PC-3 (cell line): ENCODE measurements at places on chromosomes 2 and 18. TPM values are rescaled to one million over a fixed set of nuclear protein-coding genes. Genes with fewer than 3 reads are reported as not detected.

GRCh38 chr18:34709104-34709503 is 994 bp upstream of the DTNA start:
- peak; percentile 59 for DNase-seq
- H3K4me3 ChIP-seq = no peak overlapping the region
- no peaks in the 10 kb centered on the region for H3K27me3 ChIP-seq
- peaks cover 28% of the 10 kb centered on the region for H3K4me1 ChIP-seq
- peak overlapping the region; percentile 23 for H3K27ac ChIP-seq
- no peaks in the 10 kb centered on the region for H3K36me3 ChIP-seq

DNA sequence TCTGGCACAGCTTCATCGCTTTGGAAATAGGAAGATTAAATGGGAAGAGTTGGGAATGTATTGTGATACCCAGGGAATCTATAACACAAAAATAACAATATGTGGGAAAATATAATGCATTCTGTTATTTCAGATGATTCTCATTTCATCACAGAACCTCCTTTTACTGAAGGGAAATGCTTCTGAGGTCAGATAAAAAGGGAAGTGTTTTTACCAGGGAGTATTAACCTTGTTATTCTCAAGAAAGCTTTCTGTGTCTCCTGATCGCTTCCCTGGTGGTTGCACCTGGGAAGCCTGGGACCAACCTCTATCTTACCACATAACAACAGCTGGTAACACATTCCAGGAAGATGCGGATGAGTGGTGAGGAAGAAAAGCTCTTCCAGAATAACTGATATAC is 47.2 kb downstream of the SCG2 start:
- H3K36me3 ChIP-seq = no peaks in the 10 kb centered on the region
- H3K4me3 ChIP-seq = no peak overlapping the region
- no peak overlapping the region for H3K27ac ChIP-seq
- H3K4me1 ChIP-seq = peaks cover 5% of the 10 kb centered on the region
- no peaks in the 10 kb centered on the region for H3K27me3 ChIP-seq
- no peak for DNase-seq

DNA sequence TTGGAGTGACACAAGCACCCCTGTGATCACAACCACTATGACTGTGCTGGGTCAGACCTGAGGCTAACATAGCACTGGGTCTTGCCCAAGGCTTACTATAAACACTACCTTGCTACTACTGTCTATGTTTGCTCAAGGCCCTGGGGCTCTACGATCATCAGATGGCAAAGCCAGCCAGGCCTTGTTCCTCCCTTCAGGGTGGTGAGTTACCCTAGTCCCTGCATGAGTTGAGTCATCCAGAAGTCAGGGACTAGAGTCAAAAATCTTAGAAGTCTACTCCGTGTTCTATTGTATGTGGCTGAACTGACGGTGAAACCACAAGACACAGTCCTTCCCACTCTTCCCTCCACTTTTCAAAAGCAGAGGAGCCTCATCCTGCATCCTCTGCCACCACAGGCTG is 551.2 kb upstream of the FSIP2 start:
- no peak overlapping the region for H3K27ac ChIP-seq
- no peak overlapping the region for H3K4me3 ChIP-seq
- no peaks in the 10 kb centered on the region for H3K4me1 ChIP-seq
- no peaks in the 10 kb centered on the region for H3K27me3 ChIP-seq

Gene STEAP3
- total RNA-seq = 24.6 and 27.3 TPM in 2 replicates

DNA sequence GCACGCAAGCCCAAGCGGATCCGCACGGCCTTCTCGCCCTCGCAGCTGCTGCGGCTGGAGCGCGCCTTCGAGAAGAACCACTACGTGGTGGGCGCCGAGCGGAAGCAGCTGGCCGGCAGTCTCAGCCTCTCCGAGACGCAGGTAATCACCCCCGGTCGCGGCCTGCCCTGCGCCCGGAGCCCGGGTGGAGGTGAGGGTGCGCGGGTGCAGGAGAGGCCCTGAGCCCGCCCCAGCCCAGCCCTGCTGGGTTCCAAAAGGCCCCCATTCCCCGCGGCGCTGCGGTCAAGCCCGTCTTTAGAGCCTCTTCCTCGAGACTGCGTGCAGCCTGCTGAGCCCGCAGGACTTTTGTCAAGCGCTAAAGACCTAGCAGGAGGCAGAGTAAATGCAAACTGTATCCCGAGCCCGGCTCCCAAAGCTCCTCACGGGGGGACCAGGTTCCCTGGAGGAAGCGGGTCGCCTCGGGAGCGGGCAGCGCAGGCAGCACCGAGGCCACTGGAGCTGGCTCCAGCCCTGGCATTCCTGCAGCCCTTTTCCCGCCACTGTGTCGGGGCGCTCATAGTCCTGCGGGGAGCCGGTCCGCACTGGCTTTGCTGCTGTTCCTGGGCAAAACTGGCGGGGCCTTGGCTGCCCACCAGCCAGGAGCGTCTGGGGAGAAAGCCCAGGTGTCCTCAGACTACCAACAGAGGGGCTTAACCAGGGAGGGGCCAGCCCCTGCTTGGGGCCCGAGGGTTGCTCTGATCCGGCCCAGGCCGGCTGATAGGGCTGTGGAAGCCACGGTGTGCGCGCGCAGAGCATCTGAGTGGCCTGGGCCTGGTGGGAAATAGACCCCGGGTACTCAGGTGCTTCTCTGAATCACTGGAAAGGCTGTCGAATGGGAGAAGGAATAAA is 7.3 kb downstream of the EMX1 start:
- peaks cover 97% of the 10 kb centered on the region for H3K27me3 ChIP-seq
- DNase-seq = no peak
- no peak overlapping the region for H3K27ac ChIP-seq
- H3K4me1 ChIP-seq = no peaks in the 10 kb centered on the region

DNA sequence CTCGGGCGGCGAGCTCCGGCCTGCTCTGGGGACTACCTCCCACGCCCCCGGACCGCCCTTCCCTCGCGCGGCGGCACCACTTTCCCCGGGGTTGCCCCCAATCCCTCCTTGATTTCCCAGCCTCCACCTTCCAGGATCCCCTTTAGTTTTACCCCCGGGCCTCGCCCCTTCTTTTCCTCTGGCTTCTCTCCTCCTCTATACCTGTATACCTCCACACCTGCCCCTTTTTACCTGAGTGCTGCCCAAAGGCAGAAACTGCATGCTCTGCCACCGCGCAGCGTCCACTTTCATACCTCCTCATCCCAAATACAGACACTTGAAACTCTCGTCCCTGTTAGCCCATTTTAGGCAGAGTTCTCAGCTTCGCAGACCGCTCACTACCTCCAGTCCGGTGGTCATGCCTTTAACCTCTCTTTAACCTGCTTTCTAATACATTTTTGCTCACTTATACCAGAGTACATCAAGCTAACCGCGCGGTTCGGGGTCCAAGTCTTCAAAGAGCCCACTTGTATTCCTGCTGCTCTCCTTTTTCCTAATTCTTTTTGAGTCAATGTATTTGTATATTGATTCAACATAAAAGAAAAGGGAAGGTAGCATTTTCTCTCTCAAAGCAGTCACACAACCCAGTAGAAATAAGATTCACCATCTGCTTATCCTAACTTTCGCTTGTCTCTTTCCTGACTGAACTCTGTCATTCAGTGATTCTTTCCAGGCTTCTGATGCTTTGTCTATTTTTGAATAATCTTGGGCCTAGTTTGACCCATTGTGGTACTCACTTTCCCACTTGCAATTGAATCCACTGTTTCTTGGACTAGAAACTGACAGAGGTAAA is 901 bp downstream of the SPOPL start:
- peak overlapping the region; percentile 81 for H3K4me3 ChIP-seq
- peak overlapping the region; percentile 38 for H3K27ac ChIP-seq
- peak; percentile 39 for DNase-seq
- no peaks in the 10 kb centered on the region for H3K36me3 ChIP-seq
- no peaks in the 10 kb centered on the region for H3K27me3 ChIP-seq

DNA sequence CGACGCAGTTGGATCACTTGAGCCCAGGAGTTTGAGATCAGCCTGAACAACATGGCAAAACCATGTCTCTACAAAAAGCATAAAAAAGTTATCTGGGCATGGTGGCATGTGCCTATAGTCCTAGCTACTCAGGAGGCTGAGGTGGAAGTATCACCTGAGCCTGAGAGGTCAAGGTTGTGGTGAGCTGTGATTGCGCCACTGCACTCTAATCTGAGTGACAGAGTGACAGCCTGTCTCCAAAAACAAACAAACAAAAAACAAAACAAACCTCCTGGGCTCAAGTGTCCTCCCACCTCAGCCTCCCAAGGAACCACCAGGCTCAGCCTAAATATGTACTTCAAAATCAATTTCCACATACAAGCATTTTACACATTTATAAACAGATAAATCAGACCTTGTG is 83.8 kb downstream of the STRN start:
- no peak overlapping the region for H3K4me3 ChIP-seq
- no peaks in the 10 kb centered on the region for H3K27me3 ChIP-seq
- no peaks in the 10 kb centered on the region for H3K4me1 ChIP-seq
- DNase-seq = no peak

Gene RBKS
- 1.8 and 2.6 TPM in 2 replicates for total RNA-seq

GRCh38 chr2:239758279-239758877 is 266.8 kb downstream of the NDUFA10 start:
- peak overlapping the region; percentile 42; the same call in 1 of the 2 replicates for H3K4me3 ChIP-seq
- peaks cover 41% of the 10 kb centered on the region for H3K27me3 ChIP-seq
- H3K27ac ChIP-seq = peak overlapping the region; percentile 56
- H3K4me1 ChIP-seq = peaks cover 17% of the 10 kb centered on the region

Gene ALKAL2
- total RNA-seq = 3.6 TPM in 1 of 2 replicates, not detected in the other

Gene FNDC4
- total RNA-seq = 1.7 and 4.7 TPM in 2 replicates

Gene IGFBP2
- total RNA-seq = 174 and 183 TPM in 2 replicates

Gene CREG2
- total RNA-seq = 40.0 and 67.9 TPM in 2 replicates

Gene DSC2
- total RNA-seq = 4.8 and 6.9 TPM in 2 replicates

GRCh38 chr2:7726989-7727388 is 809.8 kb downstream of the RNF144A start:
- H3K27ac ChIP-seq = no peak overlapping the region
- no peak for DNase-seq
- H3K36me3 ChIP-seq = no peaks in the 10 kb centered on the region
- H3K27me3 ChIP-seq = no peaks in the 10 kb centered on the region

Gene ERICH2
- 1.4 and 1.9 TPM in 2 replicates for total RNA-seq

GRCh38 chr2:226687641-226688253 is 111.9 kb downstream of the IRS1 start:
- H3K27ac ChIP-seq = no peak overlapping the region
- H3K27me3 ChIP-seq = no peaks in the 10 kb centered on the region
- DNase-seq = peak; percentile 9
- peaks cover 8% of the 10 kb centered on the region; the same call in 1 of the 2 replicates for H3K4me1 ChIP-seq

GRCh38 chr2:66105066-66105753 is 329.7 kb upstream of the MEIS1 start:
- no peaks in the 10 kb centered on the region for H3K36me3 ChIP-seq
- H3K27ac ChIP-seq = no peak overlapping the region
- H3K27me3 ChIP-seq = peaks cover 14% of the 10 kb centered on the region; the same call in 1 of the 2 replicates
- no peak overlapping the region for H3K4me3 ChIP-seq

Gene SPRED2
- total RNA-seq = 16.2 and 18.1 TPM in 2 replicates

Gene SCYGR4
- not detected in 2 replicates for total RNA-seq

DNA sequence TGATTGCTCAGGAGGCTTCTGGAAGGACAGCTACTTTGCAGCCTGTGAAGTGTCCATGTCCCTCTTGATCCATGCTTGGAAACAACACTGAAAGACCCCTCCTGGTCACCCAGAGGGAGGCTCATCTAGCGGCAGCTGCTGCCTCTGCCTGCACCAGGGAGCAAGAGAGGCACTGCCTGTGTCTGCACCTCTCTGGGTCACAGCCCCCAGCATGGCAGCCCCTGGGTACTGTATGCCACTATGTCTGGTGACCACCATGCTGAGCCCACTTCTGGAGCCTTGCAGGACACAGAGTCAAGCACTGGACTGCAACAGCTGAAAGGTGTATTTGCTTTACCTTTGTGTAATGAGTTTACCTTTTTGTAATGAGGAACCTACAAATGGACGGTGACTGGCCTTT is 186.3 kb upstream of the MYT1L start:
- H3K4me3 ChIP-seq = no peak overlapping the region
- H3K4me1 ChIP-seq = no peaks in the 10 kb centered on the region

Gene CTAGE1
- total RNA-seq = not detected in 2 replicates

DNA sequence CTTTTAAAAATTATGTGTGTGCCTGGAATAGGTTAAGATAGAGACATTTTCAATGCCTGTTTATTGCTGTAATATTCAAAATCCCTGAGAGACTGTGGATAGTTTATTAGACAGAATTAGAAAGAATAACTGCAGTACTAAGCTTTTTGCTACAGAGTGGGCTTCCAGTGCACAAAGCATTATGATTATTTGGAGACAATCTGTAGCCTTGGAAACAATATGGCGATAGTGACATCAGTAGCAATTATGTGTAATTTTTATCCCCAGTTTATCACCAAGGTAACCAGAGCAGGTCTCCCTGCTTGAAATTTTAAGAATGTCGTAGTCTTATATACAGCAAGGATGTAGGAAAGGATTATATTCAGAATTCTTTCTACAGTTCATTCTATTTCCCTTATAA is 100.0 kb downstream of the MYO3B start:
- no peaks in the 10 kb centered on the region for H3K4me1 ChIP-seq
- H3K4me3 ChIP-seq = no peak overlapping the region
- H3K27me3 ChIP-seq = peaks cover 34% of the 10 kb centered on the region
- H3K36me3 ChIP-seq = no peaks in the 10 kb centered on the region

GRCh38 chr18:24600076-24600654 is 139.7 kb downstream of the HRH4 start:
- no peak overlapping the region for H3K4me3 ChIP-seq
- H3K27me3 ChIP-seq = peaks cover 78% of the 10 kb centered on the region
- no peaks in the 10 kb centered on the region for H3K36me3 ChIP-seq
- DNase-seq = peak; percentile 69
- no peak overlapping the region for H3K27ac ChIP-seq

DNA sequence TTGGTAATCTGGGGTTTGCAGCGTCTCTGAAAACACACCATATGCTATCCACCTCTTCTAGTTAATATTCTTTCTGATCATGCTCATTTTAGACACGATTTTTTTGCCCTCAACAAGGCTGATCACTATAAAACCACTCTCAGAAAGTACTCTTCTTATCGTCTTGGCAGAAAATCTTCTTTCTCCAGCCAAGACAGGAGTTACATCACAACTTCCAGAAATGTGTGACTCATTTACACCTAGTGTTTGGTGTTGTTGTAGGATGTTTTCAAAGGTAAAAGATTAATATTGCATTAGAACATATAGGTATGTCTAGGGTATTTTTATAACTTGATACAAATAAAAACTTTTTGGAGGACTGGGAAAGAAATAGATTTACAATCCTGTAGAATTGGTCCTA is 138.5 kb upstream of the NETO1 start:
- H3K27me3 ChIP-seq = no peaks in the 10 kb centered on the region
- no peak overlapping the region for H3K27ac ChIP-seq
- no peaks in the 10 kb centered on the region for H3K36me3 ChIP-seq

GRCh38 chr18:40810372-40810771 is 1144.7 kb upstream of the PIK3C3 start:
- no peak overlapping the region for H3K27ac ChIP-seq
- H3K27me3 ChIP-seq = no peaks in the 10 kb centered on the region
- no peaks in the 10 kb centered on the region for H3K36me3 ChIP-seq

Gene CHCHD5
- 25.4 and 27.9 TPM in 2 replicates for total RNA-seq

Gene CREB1
- total RNA-seq = 34.8 and 43.5 TPM in 2 replicates

DNA sequence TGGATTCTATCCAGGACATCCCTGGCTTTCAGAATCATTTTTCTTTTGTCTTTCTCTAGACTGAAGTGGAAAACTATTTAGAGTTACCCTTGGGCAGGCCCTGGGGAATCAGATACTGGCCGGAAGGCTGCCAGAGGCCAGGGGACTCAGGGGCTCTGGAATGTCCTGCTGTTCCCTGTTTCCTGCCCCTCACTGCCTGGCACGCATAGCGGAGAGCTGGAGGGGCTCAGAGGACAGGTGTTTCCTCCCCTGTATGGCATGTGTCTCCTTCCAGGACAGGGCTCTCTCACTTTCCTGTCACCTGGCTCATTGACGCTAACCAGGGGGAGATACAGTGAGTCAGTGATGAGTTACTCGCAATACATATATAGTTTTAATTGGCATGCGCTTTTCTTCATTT is 38.8 kb downstream of the DYSF start:
- H3K27me3 ChIP-seq = no peaks in the 10 kb centered on the region
- peaks cover 18% of the 10 kb centered on the region for H3K4me1 ChIP-seq

Gene SKA1
- total RNA-seq = 11.6 and 17.2 TPM in 2 replicates
